ENCODE measurements at places on chromosomes 11 and 22.

GRCh38 chr11:13782390-13783075, 114.1 kb downstream of the FAR1 start:
- DNase-seq: no peak

GRCh38 chr11:48170241-48171233, 46.1 kb upstream of the OR4B1 start:
- peak; percentile 10 for DNase-seq

- DNase-seq: no peak
These were observed 79.9 kb downstream of the MS4A13 start for GRCh38 chr11:60594998-60595642.

DNA sequence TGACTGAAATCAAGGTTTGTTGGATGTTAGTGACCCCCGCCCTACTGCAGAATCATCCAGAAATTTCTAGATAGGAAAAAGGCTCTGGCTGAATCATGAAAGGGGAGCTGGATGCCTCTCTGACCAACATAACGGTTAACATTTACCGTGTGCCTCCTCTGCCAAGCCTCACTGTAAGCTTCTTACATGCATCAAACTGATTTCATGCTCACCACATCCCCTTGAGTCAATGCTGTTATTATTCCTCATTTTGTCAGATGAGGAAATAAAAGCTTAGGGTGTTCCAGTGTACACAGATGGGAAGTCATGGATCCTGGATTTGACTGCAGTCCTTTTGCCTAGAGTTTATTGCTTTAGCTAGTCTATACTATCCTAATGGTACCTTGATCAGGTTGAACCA, 5.9 kb upstream of the HMOX1 start:
- no peak for DNase-seq

DNA sequence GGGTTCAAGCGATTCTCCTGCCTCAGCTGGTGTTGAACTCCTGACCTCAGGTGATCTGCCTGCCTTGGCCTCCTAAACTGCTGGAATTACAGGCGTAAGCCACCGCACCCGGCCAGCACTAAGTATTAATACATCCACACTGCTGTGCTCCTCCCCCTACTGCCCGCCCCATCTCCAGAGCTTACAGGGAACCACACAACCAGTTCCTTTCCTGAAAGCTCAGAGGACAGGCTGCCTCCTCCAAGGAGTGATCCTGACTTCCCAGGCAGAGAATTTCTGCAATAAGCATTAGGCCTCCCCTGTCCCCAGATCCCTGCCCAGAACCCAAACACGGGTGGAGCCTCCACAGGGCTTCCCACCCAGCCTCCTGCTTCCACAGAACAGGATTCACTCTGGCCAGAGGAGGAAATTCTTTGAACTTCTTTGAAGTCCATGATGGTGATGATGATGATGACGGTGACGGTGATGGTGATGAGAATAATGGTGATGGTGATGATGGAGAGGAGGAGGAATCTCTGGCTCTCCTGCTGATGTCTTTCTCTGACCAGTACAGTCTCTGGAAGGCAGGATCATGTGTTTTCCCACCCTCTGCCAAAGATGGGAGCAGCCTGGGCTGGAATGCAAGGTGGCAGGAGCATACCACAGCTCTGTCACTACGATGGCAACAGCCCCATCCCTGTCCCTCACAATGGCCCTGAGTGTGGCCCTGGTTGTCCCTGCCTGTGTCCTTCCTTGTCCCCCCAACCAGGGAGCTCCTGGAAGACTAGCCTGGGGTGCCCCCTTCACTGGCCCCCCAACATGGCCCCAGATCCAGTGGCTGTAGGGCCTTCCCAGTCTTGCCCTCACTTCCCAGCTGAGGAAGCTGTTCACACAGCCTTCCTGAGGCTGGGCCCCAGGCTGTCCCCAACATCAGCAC, 33.5 kb upstream of the CSNK1E start:
- DNase-seq: no peak

DNA sequence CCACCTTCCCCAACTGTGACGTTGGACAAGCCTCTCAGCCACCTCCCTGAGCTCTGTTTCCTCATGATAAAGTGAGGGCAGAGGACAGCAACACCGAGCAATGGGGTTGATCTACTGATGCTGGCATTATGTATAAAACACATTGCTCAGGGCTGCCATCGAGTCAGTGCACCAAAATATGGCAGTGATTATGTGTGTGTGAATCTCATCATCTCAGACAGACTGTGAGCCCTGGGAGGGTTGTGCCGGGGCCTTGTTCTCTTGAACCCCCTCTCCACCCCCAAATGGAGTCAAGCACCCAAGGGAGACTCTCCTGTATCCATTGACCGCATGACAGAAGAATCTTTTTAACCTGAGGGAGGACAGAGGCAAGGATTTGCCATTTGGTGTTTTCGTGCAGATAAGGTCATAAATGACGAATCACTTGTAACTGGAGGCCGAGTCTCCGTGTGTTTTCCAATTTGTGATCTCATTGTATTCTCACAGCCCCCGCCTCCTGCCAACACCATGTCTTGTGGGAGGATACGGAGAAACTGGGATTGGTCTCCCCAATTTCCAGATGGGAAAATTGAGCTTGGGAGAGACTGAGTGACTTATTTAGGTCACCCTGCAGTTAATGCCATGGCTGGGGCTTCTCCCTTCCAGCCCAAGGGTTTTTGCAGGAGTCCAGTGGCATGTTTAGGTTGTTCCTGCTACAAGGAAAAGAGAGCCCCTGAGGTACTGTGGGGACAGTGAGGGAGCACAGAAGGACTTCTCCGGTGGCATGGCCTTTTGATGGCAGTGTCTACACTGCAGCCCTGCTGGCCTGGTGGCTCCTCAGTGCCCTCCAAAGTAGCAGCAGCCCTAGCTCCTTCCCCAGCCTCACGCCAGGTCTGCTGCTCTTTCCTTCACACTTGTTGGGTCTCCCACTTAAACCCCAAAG, 52.4 kb downstream of the CHRDL2 start:
- no peak for DNase-seq

- DNase-seq: peak; percentile 62
These were observed 8.2 kb downstream of the SUSD2 start for GRCh38 chr22:24189249-24190158.

GRCh38 chr11:75582895-75583717, 21.1 kb downstream of the SERPINH1 start:
- peak; percentile 81 for DNase-seq

DNA sequence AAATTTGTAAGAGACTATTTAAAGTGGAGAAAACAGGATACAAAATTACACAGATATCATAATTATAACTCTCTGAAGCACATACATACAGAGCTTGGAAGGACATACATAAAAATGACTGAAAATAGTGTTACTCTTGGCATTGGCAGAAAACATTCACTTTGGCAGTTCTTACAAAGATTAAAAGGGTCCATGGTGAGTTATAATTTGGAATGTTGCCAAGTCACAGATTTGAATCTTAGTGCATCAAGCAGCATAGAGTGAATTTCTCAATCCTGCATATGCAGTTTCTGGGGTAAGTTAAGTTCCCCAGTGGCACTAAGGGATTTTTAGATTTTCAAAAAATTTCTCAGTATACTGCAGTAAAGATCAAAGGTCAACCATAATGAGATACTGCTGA, 115.9 kb downstream of the CCDC81 start:
- no peak for DNase-seq

DNA sequence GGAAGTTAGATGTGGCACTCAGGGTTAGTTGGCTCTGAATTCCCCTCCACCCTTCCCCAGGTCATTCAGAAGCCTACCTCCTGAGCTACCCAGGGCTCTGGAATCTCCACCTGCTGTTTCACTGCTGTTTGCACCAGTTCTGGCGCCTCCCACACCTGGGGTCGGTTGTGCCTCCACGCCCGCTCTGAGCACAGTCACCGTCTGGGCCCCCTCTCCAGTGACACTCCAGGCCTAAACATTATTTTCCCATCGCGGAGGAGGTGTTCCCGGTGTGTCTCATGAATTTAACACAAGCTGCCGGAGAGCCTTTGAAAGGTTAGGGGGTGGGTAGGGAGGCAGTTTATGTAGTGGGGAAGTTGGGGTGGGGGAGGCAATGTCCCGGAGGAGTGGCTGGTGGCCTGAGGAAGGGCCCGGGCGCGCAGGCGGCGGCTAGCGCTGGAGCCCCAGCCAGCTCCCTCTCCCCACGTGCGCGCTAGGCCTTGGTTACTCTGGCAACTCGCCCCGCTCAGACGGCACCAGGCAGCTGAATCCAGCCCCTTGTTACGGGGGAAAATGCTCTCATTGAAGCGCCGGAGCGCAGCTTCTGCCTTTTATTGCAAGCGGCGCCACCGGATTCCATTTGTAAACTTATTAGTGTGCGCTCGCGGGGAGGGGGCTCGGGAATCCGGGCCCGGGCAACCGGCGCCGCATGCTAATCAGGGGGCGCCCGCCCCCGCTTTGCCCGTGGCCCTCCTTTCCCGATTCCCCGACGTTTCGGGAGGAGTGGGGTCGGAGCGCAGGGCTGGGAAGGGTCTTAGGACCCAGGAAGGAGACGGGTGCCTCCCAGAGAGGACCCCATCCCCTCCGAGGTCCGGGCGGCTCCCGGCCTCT, 52.4 kb downstream of the GRIK4 start:
- peak; percentile 62 for DNase-seq

DNA sequence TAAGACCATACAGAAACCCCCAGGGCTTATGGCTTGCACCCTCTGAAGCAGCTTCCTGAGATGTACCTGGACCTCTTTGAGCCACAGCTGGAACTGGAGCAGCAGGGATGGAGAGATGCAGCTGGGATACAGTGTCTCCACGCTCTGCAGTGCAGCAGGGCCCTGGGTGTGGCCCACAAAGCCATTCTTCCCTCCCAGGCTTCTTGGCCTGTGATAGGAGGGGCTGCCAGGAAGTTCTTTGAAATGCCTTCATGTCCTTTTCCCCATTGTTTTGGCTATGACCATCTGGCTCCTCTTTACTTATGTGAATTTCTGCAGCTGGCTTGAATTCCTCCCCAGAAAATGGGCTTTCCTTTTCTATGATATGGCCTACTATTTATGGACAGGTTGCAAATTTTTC, 37.1 kb upstream of the RAB38 start:
- DNase-seq: no peak

DNA sequence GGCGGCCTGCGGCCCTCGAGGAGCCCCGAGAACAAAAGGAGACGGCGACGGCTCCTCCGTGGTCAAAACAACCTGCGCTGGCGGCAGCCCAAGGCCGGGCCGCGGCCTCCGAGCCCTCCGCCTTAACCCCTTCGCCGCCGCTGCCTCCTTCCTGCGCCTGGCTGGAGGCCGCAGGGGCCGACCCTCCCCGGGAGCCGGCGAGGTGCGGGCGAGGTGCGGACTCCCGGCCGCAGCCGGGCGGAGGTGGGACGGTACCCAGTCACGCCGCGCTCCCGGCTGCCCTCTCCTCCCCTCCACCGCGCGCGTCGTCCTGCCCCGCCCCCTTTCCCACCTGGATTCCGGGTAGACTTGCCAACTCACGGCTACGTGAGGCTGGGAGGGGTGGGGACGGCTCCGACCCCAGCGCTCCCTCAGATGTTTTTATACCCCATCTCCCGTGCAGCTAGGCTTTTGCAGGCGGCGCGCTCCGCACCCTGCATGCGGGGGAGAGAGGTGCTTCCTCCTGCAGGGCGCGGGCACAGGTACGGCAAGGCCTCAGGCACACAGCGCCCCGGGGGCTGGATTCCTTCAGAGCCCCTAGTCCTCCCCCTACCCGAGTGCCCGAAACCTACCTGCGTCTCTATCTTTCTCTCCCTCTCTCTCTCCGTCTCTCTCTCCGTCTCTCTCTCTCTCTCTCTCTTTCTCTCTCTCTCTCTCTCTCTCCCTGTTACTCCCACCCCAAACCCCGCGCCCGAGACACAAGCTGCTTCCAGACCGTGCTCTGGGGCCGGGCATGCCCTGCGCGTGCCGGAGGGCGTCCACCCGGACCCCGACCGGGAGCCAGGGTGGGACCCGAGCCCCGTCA, 2.0 kb downstream of the PDGFB start:
- no peak for DNase-seq

GRCh38 chr22:38481871-38482332, 14.0 kb downstream of the KDELR3 start:
- no peak for DNase-seq

DNA sequence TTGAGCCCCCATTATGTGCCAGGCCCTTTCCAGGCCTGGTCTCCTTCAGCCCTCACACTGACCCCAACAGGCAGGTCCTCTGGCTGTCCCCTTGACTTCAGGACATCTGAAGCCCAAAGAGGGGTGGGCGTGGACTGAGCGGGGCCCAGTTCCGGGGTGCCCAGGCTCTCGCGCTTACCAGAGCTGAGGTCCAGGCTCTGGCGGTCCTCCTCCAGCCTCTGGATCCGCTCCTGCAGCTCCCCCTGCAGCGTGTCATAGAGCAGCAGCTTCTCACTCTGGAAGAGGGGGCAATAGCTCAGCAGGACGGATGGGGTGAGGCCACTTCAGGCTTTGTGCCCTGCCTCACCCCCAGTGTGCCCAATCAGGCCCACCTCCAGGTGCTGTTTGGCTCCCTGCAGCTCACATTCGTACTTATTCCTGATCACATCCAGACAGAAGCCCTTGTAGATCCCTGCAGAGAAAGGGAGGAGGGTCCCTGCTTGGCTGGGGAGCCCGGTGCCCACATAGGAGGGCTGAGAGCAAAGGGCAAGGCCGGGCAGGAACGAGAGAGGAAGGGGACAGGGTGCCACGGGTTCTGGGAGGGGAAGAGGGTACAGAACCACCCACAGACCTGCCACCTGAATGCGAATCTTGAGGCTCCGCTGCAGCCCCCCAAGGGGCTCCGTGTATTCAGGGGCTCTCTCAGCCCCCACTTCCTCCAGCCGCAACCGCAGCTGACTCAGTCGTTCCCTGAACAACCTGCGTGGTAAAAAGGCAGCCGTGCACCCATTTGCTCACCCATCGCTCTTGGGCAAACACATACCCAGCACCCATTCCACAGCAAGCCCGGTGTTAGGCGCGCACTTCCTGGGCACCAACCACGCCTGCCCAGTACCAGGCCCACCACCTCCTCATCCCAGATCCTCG, 4.1 kb downstream of the BRMS1 start:
- DNase-seq: no peak

DNA sequence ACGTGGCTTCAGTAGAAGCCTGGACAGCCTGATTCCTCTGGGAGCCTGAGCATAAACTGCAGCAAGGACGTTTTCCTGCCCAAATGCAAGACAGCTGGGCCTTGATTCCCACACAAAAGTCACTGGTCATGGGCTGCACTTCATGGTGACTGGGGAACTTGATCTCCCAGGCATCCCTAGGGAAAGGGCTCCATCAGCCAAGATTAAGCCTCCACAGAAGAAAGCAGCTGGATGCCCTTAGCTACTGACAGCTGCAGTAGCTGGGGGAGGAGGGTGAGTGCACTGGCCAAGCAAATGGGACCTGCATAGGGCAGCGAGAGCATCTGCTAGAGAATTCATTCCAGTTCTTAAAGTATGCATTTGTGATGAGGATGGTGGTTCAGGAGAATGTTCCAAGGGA, 267.4 kb upstream of the ISX start:
- DNase-seq: no peak

All from common myeloid progenitor, CD34-positive (primary cell).